Naive thymus-derived CD8-positive, alpha-beta T cell (primary cell): ENCODE measurements at places on chromosomes 3 and 15.
A peak's percentile ranks its signal among the peaks of the same experiment; 100 is the strongest.

GRCh38 chr3:27719314-27720003 is 2.7 kb downstream of the EOMES start:
- DNase-seq = no peak

- no peak for DNase-seq
These were observed 8.5 kb downstream of the CALML4 start for GRCh38 chr15:68196445-68197169.

GRCh38 chr3:61820306-61820992 is 259.1 kb downstream of the PTPRG start:
- no peak for DNase-seq

GRCh38 chr3:189282189-189282588 is 110.4 kb downstream of the TPRG1 start:
- DNase-seq = no peak

DNA sequence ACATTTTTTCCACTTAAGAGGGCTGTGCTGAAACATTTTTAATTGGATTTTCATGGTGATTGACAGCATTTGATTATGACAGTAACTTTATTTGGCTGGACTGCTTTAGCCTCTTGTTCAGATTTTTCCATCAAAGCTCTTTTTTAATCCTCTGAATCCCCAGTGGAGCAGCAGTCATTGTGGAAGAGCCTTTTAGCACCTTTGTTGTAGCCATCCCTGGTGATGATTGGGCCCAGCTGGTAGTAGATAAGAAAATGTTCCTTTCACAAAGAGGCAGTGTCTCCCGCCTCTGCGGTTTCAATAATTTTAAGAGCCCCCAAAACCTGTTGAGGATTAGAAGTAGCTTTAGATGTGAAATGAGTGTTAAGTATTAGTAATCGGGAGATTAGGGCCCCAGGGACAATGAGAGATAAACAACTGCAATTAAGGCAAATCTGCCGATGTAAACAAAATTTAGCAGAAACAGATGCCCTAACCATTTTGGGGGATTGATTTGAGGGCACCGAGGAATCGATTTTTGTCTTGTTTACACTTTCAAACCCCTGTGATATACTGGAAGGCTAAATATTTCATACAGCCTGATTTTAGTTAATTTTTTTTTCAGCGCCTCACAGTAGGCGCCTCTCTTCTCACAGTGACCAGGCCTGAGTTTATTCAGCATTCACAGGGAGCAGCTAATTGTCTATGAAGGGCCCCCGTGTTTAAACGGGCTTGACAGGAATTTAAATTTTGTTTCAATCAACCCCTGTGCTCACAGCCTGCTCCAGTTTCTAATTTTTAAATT is 43.2 kb upstream of the SKOR1 start:
- no peak for DNase-seq

DNA sequence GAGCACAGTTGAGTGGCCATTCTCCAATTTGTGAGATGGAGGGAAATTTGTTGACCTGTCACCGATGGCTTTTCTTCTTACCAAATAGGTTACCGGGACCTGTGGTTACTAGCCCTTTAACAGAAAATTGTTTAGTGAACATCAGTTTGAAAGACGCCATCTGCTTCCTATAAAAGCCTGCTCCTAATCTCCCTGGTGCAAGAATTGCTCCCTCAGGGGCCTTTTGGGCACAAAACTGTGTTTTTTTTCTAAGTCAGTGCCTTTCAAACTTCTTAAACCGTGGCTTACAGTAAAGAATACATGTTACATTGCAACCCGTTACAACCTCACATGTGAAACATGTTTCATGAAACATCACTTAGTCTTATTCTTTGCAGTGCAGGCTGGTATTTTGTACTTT is 15.0 kb downstream of the CACNA2D3 start:
- DNase-seq = no peak

- no peak for DNase-seq
These were observed 514.6 kb upstream of the ADAMTS9 start for GRCh38 chr3:65202395-65202794.

GRCh38 chr3:120100711-120101110 is 6.5 kb upstream of the GSK3B start:
- no peak for DNase-seq

- DNase-seq = no peak
These were observed 13.0 kb upstream of the POC1A start for GRCh38 chr3:52167240-52167639.

GRCh38 chr3:100941451-100941850 is 51.8 kb downstream of the ABI3BP start:
- no peak for DNase-seq

DNA sequence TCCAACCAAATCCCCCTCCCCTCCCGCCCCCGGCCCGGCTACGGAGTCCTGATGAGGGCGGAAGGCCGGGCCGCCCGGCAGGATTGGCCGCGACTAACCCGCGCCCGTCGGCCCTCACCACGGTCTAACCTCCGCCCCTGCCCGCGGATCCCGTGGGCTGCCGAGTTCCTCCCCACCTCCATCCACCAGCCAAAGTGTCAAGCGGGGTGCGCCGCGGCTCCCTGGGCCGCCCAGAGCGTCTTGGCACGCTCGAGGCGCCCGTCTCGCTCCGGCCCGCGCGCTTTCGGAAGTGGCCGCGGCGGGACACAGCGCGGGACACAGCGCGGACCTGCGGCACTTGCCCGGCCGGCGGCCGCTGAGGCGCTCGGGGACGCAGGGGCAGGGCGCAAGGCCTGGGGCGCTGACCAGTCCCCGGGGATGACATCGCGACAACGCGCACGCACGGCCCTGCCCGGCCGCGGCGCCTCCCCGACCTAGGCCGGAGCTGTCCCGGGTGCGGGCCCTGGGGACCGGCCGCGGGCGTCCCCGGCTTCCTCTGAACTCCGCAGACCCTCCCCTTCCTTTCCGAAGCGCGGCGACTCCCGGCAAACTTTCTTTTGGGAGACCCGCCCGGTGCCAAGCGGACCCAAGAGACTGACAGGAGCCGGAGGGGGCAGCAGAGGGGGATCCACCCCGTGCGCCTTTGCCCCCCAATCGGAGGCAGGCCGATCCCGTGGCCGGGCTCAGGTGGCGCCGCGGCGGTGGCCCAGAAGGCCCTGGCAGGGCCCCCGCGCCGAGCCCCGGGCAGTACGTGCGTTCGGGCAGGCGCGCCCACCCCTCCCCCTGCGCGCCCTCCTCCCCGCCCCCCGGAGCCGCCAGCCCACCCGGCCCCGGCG is 112.8 kb upstream of the ICE2 start:
- peak; percentile 19 for DNase-seq
